ENCODE measurements at places on chromosomes 1 and 21.

- DNase-seq: no peak
Observed at GRCh38 chr1:168987923-168988322, 118.6 kb upstream of the ATP1B1 start.

DNA sequence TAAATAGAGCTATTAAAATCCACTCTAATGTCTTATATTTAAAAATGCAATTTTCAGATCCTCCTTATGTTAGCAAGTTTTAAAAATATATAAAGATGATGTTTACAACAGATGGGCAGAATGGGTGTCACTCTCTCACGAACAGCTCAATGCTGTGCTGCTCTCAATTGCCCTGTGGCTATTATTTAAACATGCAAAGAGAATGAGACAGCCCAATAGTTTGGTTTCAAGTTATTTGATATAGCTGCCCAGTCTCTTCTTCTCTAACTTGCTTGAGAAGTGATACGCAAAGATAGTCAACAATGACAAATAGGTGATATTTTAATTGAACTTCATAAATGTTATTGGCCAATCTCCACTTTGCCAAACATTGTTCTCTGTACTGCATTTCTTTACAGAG is 199.3 kb upstream of the GREM2 start:
- no peak for DNase-seq

DNA sequence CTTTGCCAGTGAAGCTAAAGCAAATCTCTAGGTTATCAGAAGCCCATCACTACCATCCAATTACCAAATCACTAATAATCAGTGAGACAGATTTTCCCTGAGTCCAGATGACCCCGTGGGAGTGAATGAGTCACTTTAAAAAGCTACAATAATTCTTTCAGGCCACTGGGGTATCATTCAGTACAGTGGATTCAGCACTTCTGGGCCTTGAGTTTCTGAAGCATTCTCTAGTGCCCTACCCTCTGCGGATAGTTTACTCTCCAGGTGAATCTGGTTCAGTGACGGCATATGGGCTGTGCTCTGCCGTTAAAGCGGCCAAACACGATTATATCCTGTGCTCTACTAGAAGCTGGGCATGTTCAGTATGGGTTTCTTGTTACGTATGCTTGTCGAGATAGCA is 26.1 kb downstream of the NR5A2 start:
- DNase-seq: no peak

GRCh38 chr1:75672528-75673393 is 51.7 kb upstream of the ACADM start:
- no peak for DNase-seq

DNA sequence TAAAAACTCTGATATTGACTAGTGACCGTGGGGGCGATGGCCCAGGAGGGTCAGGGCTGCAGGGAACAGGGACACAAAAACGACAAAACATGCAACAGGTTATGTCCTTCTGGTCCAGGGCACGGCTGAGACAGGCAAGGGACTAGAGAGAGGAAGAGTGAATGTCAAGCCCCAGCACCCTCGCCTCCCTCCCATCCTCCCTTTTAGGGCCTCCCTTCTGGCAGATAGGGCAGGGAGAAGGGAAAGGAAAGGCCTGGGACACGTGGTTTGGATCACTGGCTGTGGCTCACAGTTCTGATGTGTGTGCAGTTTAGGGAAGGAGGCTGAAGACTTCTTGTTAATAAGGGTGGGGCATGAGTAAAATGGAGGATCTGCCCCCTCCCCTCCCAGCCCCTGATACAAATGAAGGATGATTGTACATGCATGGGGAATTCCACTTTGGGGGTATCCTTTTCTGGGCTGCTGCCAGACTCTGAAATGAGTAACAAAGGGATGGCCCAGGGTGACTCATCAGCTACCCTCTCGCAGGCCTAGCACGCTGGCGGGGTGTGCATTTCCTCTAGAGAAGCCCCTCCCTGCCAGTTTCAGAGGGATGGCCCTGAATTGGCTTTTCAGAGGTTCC is 14.2 kb downstream of the CAPN2 start:
- DNase-seq: peak; percentile 67

DNA sequence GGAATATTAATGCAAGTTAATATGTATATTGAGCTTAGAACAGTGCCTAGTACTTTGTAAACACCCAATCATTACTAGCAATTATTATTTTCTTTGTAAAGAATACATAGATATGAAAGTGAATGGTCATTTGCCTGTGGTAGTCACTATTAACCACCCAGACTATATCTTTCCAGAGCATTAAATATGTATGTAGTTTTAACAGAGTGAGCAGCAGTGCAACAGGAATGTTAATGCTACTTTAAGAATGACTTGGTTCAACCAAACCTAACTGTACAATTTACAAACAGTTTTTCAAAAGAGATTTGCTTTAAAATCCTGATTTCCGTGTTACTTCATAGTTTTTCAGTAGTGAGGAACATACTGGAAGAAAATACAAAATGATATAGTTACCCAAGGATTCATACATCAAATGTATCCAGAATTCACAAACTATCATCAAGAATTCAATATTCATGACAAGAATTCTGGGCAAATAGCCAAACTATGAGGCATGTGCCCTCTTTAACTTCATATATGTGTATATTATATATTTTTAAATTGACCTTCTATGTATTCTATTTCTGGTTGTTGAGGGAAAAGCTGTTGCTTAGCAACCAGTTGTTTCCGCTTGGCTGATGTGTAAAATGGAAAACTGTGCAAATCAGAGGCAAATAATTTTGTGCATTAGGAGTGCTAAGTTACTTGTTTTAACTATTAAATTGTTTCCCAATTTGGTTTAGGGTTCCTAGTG is 34.9 kb upstream of the IVNS1ABP start:
- no peak for DNase-seq

DNA sequence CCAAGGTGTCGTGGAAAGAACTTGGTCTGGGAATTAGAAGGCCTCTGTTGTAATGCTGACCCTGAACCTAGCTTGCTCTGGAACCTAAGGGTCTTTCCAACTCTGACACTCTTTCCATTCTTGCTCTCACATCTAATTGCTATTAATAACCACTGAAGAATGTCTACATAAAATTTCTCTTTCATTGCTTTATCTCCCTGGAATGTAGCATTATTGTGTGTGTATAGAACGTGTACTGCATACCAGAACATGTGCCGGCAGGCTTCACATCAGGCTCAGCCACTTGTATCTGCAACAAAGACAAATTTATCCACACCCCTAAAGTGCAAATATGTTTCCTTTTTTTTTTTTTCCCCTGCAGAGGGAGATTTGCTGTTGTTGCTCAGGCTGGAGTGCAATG is 13.9 kb upstream of the LAX1 start:
- DNase-seq: no peak

DNA sequence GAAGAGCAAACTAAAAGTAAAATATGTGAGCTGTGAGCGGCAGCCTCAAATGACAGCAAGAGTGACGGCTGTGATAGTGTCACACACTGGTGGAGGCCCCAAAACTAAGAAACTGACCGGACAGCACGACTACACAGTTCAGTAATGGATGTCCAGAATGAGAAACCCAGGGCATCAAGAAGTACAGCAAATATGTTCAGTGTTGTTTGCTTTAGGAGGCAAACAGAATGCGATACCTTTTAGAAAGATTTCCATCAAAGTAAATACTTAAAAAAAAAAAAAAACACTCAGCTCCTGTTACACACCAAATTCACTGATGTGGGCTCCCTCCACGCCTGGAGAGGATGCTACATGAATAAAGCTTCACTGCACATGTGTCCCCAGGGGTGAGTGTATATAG is 1.1 kb upstream of the PKP1 start:
- DNase-seq: no peak

DNA sequence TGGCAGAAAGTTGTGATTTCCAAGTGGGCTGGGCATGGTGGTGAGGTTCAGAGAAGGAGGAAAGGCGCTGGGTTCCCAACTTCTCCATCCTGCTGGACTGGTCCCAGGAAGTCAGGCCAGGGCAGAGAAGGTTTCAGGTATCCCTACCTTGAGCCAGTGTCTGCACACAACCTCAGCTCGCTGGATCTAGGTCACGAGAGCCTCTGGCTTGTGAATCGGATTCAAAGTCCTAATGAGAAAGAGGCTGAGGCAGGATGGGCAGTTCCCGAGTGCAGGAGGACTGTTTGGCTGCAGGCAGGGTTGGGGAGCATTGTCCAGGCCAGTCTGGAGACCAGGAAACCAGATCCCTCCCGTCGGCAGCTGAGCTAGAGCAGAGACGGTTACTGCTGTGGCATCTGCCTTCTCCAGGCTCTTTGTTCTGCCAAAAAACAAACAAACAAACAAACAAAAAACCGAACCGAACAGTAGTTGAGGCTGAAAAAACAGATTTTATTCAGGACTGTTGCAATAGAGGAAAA is 19.5 kb upstream of the IGSF21 start:
- DNase-seq: no peak

DNA sequence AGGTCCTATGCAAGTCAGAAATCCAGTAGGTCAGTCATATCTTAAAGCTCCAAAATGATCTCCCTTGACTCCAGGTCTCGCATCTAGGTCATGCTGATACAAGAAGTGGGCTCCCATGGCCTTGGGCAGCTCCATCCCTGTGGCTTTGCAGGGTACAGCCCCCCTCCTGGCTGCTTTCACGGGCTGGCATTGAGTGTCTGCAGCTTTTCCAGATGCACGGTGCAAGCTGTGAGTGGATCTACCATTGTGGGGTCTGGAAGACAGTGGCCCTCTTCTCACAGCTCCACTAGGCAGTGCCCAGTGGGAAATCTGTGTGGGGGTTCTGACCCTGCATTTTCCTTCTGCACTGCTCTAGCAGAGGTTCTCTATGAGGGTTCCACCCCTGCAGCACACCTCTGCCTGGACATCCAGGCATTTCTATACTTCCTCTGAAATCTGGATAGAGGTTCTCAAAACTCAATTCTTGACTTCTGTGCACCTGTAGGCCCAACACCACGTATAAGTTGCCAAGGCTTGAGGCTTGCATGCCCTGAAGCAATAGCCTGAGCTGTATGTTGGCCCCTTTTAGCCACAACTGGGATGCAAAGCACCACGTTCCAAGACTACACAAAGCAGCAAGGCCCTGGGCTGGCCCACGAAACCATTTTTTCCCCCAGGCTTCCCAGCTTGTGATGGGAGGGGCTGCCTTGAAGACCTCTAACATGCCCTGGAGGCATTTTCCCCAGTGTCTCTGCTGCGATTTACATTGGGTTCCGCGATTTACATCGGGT is 472.7 kb downstream of the NPHP4 start:
- DNase-seq: no peak

- no peak for DNase-seq
Observed at GRCh38 chr1:54986025-54986424, 5.6 kb downstream of the TMEM61 start.

- DNase-seq: no peak
Observed at GRCh38 chr1:97947695-97948094, 26.9 kb upstream of the DPYD start.

- no peak for DNase-seq
Observed at GRCh38 chr21:30620080-30620479, 347 bp upstream of the KRTAP20-4 start.

GRCh38 chr1:110765640-110766335 is 91.0 kb upstream of the KCNA3 start:
- DNase-seq: no peak

DNA sequence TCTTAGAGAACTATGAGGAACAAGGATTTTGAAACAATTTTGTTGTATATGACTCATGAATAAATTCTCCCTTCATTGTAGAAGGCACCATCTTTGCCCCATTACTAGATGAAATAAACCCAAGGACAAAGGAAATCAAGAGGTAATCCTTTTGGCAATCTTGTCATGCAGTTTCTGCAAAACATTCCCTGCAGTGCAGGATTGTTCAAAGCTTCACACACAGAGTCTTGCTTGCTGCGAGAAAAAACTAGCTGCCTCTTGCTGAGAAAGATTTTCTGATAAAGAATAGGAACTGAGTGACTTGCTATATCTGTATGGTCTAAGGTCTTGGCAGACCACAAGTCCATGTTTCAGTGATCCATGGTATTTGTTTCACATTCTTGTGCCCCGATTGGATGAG is 657.4 kb upstream of the ADGRL4 start:
- no peak for DNase-seq

DNA sequence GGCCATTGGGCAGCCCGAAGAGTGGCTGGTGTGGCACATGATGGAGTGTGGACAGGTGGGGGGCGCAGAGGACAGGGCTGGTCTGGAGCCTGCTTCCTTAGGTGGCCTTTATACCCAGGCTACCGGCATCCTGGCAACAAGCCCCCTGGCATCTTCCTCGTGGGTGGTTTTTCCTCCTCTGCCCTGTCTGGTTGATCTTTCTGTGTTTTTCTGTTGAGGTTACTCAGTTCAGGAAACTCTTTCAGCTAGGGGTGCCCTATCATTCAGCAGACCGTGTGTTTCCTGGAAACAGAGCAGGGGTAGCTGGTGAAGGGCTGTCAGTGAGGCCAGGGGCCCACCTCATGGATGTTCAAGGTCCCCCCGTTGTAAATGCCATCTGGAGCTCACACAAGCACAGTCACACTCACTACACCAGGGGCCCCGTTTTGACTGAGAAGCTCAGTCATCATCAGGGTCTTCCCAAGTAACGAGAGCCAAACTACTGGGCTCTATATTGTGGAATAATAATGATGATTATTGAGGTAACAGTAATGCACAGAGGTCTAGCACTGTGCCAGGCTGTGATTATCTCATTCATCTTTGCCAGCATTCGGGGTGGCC is at the start of gene KRTAP12-4:
Gene KRTAP12-4 (minus strand): TSS at position 84 of the 600 bp plus-strand sequence. CDS start 45 bp downstream, at position 39.
- no peak for DNase-seq

GRCh38 chr1:246218686-246219085 is 288.4 kb downstream of the SMYD3 start:
- DNase-seq: no peak

GRCh38 chr1:241592273-241592958 is 47.8 kb downstream of the CHML start:
- DNase-seq: no peak

- DNase-seq: no peak
Observed at GRCh38 chr21:37098751-37099150, 25.7 kb downstream of the TTC3 start.

DNA sequence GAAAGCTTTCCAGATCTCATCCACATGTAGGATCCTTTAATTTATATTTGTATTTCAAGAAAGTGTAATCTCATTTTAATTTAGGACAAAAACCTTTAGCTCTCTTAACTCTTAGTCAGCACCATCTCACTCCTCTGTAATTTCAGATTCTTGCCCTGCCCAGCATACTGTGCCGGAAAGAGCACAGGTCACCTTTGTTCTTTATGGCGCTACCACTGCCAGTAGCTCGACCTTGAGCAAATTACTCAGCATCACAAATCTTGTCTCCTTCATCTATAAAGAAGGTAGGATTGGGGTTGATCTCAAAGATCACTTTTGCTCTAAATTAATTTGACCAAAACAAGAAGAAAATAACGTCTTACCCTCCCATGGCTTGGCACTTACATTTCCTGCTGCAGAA is 56.1 kb upstream of the ZC3H11B start:
- no peak for DNase-seq

- no peak for DNase-seq
Observed at GRCh38 chr1:58412071-58412580, 134.4 kb downstream of the OMA1 start.

DNA sequence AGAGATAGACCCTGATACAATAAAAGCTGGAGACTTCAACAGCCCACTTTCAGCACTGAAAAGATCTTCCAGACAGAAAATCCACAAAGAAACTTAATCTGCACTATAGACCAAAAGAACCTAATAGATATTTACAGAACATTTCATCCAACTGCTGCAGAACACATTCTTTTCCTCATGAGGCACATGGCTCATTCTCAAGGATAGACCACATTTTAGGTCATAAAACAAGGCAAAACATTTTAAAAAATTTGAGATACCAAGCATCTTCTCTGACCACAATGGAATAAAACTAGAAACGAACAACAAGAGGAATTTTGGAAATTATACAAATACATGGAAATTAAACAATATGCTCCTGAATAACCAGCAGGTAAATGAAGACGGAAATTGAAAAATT is 15.0 kb upstream of the IL20 start:
- no peak for DNase-seq
